ENCODE measurements at places on chromosomes 7 and 10.
A peak's percentile ranks its signal among the peaks of the same experiment; 100 is the strongest.

DNA sequence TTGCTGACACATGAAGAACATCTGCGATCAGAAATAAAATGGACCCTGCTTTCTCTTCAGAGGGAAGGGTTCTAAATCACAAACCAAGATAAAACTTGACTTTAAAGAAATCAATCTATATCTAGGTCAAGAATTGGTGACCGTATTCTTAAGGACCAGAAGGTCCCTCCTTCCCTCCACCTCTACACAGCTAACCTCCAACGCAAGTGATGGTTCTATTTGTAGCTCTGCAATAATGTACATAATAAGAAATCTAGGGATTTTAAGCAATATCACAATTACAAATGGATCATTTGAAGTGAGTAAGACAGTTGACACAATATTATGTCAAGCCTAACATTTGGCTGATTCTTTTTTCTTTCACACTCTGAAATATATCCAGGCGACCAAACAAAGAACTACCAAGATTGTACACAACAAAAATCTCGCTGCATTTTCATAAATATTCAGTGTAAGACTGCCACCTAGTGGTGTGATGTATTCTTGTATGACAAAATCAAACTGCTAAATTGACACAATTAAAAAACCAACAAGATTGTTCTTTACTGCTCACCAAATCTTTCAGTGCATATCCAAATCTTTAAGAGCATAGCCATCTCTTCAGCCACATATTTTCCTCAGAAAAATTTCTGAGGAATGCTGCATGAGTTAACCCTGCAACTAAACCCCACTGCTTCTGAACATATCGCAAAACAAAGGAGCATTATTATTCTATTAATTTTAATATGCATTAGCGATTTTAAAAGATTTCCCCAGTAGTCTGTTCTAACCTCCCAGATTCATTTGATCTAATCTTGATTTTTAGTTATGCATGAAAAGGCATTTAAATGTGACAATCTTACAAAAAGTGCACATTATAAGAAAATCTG is 44.5 kb downstream of the ICA1 start:
- peak; percentile 27 for DNase-seq

GRCh38 chr7:68295386-68295785 is 1298.8 kb downstream of the TYW1 start:
- DNase-seq = no peak

- peak; percentile 27 for DNase-seq
These were observed 14.2 kb downstream of the VTI1A start for GRCh38 chr10:112461029-112461887.

DNA sequence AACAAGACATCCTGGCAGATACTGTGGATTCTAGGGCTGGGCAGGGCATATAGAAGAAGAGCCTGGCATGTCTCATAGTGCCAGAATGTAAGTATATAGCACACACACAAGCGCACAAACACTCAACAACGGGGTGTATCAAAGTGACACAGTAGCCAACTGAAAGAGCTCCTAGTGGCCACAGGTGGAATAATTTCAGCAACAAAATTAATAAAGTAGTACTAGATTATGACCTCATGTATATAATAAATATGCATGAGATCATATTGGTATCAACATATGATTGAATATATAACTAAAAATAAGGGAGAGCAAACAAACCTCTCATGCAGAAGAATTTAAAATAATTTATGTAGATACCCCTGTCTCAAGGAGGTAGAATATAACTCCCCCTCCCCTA is 72.4 kb upstream of the CXCL12 start:
- DNase-seq = no peak

GRCh38 chr7:150855046-150855445 is 2.7 kb downstream of the AOC1 start:
- DNase-seq = no peak

DNA sequence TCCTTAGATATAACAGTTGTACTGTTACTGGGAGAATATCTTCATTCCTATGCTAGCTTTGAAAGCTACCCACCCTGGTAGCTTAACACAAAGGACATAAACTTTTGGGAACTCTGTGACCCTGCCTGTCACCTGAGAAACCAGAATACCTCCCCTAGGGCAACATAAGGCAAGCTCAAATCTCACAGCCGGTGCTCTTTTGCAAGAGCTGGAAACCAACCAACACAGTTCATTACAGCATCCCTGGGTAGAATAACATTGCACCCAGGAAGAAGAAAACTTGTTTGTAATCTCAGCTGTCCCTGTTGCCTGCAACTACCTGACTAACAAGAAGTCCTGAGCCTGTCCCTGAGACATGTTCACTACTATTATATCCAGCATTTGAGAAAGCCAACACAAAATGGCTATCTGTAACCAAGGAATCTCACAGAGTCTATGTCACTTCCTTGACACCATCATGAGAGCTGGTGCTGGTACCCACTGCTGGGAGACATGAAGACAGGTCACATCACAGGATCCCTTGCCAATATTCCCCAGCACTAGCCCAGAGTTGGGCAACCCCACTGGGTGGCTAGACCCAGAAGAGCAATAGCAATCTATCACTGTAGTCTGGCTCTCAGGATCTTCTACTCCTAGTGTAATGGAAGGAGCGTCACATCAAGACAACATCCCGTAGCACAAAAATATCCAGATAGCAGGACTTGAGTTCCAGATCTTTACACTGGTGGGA is 31.3 kb downstream of the AKR1C3 start:
- DNase-seq = no peak

DNA sequence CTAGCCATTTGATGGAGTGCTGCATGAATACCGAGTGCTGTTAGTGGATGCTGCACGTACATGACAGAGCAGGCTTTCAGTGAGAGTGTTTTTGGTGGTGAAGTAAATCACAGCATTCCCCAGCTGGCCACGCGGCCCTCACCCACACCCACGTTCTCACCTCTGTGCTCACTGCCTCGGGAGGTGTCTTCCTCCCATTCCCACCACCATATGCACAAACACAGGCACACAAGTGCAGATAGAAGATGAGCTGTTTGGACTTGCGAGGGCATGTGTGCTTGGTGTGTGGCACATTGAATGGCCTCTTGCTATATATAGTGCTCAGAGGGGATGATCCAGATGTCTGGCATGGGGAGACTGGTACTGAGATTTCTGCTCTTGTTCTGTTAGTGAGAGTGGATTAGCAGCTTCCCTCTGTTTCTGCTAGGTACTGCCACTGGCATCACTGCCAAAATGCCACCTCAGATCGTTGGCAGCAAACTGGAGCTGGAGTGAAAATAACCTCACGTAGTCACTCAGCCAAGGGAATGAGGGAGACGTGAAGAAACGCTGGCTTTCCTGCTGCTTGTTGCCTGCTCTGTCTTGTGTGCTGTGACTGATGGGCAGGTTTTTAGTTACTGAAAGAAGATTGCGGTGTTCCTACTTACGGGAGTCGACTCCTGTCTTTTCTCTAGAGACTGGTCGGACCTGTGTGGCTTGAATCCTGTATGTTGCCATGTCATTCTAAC is 19.1 kb downstream of the DNAJB6 start:
- peak; percentile 45 for DNase-seq

DNA sequence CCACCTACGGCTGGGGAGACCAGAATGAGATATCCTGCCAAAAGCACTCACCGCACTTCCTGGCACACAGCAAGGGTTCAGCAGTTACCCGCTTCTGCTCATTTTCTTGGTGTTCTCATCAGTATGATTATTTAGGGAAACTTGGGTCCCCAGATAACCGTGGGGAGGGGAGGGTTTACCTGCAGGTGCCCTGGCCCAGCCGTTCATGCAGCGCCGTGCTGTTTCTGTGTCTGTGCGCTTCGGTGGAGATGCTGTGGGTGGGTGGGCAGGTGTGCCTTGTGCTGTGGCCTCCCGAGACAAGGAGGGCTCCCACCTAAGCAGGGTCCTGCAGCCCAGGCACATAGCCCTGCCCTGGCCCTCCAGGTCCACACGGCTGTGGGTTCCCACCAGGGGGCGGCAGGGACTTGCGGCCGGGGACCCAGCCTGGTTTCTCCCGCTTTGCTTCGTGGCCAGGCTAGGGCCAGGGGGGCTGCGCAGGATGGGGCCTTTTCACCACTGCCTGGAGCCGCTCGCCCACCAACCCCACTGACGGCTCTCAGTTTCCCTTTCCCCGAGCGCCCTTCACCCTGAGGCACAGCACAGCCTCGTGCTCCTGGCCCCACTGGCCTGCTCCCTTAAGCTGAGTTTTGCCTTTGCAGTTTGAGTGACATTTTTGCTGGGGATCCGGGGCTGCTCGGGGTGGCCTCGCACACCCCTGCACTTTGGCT is 78.5 kb downstream of the LHPP start:
- DNase-seq = peak; percentile 81

GRCh38 chr10:26832960-26833359 is 27.8 kb downstream of the ABI1 start:
- DNase-seq = no peak

DNA sequence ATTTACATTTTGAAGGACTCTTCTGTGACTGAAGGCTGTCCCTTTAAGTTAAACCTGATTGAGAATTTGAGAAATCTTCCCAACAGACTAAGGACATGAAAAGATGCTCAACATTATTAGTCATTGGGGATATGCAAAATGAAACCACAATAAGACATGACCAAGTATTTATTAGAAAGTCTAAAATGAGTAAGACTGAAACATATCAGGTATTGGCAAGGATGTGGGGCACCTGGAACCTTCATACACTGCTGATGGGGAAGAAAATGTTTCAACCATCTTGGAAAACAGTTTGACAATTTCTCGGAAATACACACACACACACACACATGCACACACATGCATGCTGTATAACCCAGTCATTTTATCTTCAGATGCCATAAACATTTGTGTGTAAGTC is 132.1 kb upstream of the CDK6 start:
- no peak for DNase-seq

DNA sequence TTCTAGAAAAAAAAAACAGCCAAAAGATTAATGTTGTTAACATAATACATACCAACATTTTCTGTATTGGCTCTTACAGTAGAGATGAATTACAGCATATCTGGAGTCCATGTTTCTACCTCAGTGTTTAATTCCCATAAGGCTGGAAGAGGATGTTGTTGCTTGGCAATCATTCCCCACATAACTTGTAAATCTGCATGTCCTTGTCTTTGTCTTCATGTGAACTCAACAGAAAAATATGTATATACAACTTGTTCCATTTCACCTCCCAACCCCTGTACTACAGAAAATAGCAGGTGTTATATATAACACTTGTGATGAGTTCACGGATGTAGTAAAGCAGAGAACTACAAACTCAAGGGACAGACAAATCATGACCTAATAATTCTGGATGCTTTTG is 160.9 kb upstream of the SEMA3C start:
- DNase-seq = no peak

GRCh38 chr10:3948843-3949242 is 163.8 kb upstream of the KLF6 start:
- no peak for DNase-seq

GRCh38 chr10:29470843-29471543 is 163.8 kb downstream of the SVIL start:
- no peak for DNase-seq

GRCh38 chr10:17616403-17617030 is 657 bp downstream of the HACD1 start:
- DNase-seq = peak; percentile 88

GRCh38 chr10:3926675-3927525 is 141.9 kb upstream of the KLF6 start:
- DNase-seq = no peak

GRCh38 chr7:157887400-157887799 is 550.6 kb downstream of the DNAJB6 start:
- no peak for DNase-seq

- no peak for DNase-seq
These were observed 26.5 kb downstream of the ADRA2A start for GRCh38 chr10:111103196-111103840.

Data from AG08396 (cell line).